ENCODE measurements at places on chromosomes 7 and 10.

DNA sequence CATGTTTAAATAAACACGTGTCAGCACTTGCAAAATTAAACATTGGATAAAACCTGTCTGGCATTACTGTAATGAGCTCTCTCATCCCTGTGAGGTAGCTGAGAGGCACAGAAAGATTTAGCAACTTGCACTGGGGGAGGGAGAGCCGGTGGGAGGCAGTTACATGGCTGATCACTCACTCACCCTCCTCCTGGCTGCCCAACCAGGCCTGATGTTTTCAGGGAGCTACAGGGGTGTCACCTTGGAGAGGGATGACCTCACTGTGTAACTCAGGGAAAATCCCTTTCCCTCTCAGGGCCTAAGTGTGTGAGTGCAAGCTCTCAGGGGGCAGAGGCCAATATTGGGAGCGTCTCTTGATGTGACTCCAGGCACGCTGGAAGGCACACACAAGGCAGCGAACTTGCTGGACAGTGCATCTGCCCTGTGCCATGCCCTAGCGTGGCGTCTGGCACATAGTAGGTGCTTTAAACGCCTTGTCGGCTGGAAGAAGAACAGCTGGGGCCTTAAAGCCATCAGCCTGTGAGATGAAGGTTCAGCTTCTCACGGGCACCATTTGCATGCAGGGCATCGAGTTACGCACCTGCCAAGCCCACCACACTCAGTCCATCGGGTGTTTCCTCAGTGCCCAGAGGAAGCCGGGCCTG is 51.1 kb downstream of the ELFN1 start:
- no peak for DNase-seq

GRCh38 chr10:116765648-116766081 is 23.3 kb upstream of the HSPA12A start:
- DNase-seq = no peak

DNA sequence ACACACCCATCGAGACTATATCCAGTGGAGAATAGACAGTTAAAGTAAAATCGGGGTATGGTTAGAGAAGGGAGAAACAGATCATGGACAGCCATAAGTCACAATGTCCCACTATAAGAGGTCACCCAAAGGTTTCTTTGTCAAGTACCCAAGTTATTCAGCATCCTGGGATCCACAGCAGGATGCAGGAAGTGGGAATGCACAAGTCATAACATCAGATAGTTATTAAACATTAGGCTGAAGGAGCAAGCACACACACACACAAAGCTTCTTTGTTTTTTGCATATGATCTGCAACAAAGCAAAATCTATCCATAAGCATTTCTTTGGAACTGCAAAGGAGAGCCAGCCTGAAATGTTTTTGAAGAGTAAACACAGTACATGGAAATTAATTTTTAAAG is 111.6 kb downstream of the NOC3L start:
- no peak for DNase-seq

- DNase-seq = no peak
These were observed 52.3 kb downstream of the SKIDA1 start for GRCh38 chr10:21473135-21473534.

DNA sequence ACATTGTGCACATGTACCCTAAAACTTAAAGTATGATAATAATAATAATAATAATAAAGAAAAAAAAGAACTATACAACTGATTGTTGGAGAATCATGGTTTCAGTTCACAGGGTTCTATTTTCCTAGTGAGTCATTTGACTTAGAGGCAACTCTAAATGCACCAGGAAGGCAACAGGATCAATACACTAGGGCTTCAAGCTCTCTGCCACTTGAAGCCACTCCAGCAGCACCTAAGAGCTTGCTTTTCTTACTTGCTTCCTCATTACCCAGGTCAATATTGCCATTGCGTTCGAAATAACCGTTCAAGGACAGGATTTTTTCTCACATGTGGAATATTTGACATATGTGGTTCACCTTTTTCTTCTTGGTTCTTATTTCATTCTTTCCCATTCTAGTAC is 189.7 kb downstream of the GRM3 start:
- DNase-seq = no peak

GRCh38 chr10:26863351-26864076 is 2.8 kb upstream of the ABI1 start:
- DNase-seq = no peak

- DNase-seq = no peak
These were observed 11.0 kb upstream of the PDCD4 start for GRCh38 chr10:110860576-110861241.

GRCh38 chr10:6819301-6819700 is 239.2 kb upstream of the PRKCQ start:
- no peak for DNase-seq

DNA sequence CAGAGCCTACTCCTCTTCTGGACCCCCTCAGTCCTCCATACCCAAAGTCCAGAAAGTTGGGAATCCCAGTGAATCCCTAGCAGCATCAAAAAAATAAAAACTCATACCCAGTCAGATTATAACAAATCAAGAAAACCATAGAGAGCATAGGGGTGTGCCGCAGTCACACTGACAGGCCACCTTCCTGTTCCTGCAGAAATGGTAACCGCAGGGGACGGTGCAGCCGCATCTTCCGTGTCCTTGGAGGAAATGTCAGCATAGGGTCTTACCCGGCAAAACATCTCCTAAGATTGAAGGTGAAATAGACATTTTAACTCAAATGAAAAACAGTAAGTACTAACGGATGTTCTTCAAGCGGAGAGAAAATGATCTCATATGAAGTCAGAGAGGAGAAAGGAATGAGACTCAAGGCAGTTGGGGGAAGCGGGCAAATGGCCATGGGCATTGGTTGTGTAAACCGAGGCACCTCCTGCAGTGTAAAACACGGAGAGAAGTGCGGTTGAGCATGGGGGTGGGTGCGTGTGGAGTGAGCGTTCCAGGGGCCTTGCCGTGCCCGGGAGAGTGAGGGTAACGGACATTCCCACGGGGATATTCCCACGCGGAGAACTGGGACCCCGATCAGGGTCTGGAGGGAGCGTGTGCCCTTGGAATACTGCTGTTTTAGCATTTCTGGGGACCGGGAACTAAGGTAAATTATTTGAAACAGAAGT is 110.8 kb downstream of the NKX6-2 start:
- no peak for DNase-seq
